ENCODE measurements at places on chromosomes 3 and 15.

DNA sequence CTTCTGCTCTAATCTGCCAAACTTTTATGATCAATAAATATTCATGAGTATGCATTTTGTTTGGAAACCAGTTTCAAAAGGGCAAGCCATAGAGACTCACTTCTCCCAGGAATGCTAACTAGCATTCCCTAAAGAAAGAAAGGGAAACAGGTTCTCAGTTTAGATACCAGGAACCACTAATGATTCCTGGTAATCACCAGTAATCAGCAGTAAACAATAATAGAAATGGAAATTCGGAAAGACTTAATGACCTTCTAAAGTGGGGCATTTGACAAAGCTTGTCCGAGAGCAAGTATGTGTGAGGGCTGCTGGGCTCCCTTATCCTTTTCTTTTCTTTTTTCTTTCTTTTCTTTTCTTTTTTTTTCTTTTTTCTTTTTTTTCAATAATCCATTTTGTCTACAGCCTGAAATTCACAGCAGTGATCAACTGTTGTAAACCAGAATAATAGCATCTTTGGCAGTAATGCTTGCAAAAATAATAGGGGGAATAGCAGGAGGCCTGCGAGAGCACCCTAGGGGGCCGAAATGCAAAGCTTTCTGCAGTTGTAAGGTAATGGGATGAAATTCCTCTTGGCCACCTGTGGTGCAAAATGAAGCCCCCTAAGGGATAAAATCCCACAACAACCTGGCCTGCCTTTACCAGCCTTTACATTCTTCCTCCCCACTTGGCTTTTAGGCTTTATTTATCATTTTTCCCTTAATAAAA, 253.2 kb downstream of the ZPLD1 start:
- ATAC-seq = no peak

DNA sequence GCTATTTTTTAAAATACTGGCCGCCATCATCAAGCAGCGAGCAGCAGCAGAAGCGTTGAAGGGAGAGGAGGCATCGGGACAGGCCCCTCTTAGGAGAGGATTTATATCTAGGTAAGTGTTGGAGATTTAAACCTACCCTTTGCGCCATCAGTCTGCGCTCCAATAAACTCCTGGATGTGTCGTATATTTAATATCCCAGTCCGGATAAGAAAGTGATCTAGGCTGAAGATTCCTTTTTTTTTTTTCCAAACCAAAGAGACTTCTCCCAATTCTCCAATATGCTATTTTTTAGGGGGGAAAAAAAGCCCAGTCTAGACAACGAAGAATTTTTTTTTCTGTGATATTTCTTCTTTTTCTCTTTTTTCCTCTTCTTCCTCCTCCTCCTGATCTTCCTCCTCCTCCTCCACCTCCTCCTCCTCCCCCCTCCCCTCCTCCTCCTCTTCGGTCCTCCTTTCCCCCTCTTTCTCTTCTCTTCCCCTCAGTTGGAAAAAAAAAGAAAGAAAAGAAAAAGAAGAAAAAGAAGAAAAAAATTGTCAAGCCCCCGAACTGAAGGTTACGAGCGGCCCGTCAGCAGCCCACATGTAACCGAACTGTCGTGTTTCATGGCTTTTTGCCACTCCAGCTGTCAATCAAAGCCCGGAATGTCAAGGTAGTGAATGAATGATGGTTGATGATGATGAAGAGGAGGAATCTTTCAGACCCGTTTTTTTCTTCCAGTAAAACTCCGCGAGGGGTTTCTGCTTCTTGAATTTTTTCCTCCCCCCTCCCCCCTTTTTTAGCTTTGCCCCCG, 835 bp downstream of the MEIS2 start:
- ATAC-seq = no peak

- ATAC-seq = no peak
These were observed 27.5 kb upstream of the TBC1D21 start for GRCh38 chr15:73845907-73846306.

DNA sequence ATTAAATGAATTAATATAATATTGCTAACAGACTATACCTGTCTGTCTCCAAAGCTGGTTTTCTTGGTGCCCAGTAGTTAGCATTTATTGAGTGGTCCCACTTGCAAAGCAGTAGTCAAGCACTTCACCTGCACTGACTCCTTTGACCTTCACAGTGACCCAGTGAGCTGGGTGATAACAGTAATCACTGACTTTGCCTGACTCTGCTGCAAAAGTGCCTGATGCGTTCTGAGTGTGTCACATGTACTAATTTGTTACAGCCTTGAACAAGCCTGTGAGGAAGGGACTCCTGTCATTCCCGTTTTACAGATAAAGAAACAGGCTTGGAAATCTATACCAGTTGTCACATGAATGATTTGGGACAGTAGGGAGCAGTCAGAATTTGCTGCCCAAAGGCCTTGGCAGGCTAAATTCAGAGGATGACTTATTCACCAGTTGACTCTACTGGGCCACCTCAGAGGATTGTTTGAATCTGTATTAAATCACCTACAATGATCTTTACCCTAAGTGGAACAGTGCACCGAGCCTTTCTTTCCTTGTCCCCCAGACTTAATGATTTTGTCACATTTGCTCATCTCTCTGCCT, 116.6 kb upstream of the PLXNA1 start:
- no peak for ATAC-seq

GRCh38 chr3:196915375-196915774, 27.0 kb downstream of the NCBP2 start:
- no peak for ATAC-seq

DNA sequence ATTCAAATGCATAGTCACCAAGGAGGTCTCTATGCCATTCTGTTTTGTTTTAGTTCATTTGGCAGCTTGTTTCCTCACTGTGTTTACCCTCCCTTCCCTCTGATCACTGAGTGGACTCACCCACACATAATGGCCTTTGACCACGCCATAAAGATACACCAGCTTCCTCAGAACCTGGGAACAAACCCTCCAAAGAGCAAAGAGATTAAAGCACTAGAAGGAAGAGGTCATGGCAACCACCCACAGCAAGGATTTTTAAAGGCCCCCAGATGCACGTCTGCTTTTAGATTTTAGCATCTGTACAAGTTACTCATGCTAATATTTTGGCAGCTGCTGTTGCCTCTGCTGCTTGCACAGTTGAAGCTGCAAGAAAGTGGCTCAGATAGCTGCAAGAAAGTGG, 47.9 kb upstream of the CADPS start:
- no peak for ATAC-seq

DNA sequence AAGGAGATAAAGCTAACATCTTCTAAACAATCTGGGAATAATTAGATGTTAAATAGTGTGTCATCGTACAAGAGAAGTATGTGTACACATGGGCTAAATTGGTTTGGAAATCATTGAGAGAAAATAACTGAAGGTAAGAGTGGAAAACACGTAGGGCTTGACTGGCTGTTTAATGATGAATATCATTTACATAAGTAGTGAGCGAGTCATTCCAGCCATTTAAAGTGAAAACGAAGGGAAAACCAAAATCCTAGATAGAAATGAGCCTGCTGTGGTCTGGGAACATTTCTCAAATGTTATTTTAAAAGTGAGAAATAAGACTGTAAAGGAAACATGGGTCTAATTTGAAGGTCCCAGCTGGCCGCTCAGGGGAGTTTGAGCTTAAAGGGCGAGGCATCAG, 41.9 kb upstream of the KCNMB2 start:
- ATAC-seq = no peak

DNA sequence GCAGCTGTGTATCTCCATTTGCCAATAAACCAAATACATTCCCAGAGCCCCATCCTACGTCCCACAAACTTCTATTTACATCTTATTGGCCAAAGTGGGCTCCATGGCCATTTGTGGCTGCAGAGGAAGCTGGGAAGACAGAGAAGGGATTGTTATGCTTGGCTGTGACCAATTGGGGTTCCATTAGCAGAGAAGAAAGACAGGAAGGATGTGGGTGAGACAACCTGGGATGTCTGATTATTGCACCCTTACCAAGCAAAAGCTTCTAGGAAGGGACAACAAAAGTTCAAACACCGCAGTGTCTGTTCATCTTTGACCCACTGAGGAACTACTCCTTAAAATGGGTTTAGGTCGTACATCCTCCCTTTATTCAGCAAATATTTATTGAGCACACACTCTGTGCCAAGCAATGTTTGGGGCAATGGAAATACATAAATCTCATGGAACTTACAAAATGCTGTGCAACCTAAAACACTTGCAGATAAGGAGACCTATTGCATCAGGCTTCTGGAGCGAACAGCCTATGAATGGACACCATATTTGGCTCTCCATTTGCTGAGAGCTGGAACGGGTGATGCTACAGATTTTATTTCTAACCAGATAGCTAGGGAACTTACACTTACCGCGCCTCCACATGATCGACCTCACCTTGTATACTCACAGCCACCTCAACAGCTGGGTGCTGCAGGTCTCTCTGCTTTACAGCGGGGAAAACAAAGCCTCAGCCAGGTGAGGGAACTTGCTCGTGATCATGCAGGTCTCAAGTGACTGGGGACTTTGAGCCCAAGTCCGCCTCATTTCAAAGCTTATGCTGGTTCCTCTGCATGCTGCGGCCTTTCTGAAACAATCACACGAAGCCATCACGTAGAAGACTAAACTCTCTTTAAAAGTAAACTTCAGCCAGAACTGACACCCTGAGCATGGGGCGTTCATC, 21.4 kb upstream of the NR2E3 start:
- ATAC-seq = no peak

DNA sequence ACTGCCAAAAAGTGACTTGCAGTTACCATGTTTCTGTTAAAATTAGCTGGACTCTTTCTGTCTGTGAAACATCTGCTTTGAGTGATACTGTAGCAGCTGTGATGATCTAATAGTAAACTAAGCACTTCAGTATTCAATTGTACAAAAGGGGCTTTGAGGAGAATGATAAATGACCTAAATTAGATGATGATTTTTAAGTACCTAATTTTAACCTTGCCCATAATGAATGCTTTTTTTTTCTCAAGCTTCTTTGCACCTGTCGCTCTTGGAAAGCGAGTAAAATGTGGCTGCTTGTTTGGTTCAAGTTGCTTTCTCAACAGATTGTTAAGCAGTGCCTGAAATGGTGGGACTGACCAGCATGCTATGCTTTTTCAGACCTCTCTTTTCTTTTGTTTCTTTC, 752.3 kb downstream of the EPHA3 start:
- no peak for ATAC-seq

DNA sequence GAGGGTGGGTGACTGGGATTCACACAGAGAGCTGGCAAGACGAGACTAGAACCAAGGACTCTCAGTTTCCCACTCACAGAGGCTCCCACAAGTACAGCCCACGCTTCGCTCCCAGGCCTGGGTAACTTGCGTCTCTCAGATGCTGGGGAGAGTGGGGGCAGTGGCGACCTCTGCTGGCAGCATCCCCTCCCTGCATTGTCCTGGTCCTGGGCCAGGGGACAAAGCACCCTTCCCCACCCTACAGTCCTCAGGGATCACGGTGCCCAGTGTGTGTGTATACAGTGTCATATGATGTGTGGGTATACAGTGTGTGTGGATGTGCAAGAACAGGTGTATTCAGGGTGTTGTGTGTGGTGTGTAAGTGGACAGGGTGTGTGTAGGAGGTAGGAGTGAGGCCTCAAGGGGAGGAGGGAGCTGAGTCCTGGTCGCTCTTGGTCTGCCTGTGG, 12.8 kb downstream of the VILL start:
- peak; percentile 11 for ATAC-seq

- ATAC-seq = peak; percentile 53
These were observed 17.4 kb downstream of the PARP14 start for GRCh38 chr3:122697952-122698620.

DNA sequence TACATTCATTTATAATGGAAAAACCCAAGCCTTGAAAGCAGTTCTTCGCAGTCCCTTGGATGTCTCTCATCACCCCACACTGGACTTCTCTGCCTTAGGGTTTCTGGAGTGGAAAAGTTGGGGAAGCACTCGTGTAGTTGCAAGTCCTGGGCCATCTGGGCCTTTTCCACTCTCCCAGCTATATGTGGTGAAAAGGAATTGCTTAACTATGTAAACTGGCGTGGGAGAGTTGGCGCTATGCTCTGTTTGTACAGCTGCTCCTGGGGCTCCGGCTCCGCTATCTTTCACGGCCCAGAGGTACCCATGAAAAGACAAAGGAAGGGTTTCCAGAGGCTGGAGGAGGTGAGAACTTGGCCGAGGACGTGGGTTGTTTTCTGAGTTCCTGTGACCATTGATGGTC, 81.1 kb upstream of the MYZAP start:
- no peak for ATAC-seq

DNA sequence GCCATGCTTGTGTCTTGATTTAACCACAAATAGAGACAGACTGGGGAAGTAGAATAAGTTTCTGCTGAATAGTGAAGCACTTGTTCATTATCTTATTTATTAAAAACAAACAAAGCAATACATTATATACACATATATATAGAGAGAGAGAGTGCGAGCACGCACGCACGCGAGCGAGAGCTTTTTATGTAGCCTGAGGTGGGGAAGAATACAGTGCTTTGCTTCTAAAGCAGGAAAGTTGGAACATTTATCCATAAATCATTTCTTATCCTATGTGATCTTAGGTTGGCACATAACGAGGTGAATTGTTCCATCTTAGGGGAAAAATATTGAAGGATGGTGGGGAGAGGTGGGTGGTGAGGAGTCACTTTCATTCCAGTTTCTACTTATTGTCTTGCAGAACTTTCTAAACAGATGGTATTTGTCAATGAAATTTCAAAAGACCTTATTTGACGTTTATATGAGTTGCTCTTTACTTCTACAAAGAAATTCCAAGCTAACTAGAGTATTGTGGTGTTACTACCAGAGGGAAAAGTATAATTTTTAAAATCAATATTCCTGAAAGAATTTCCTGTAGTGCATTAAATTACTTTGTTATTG, 110.0 kb downstream of the ATG7 start:
- no peak for ATAC-seq

GRCh38 chr3:104323226-104323625, 1043.5 kb upstream of the ALCAM start:
- ATAC-seq = no peak

- ATAC-seq = no peak
These were observed 52.4 kb upstream of the MRPS22 start for GRCh38 chr3:139291276-139292051.

- ATAC-seq = no peak
These were observed 789.8 kb downstream of the ROBO1 start for GRCh38 chr3:78978037-78978436.

DNA sequence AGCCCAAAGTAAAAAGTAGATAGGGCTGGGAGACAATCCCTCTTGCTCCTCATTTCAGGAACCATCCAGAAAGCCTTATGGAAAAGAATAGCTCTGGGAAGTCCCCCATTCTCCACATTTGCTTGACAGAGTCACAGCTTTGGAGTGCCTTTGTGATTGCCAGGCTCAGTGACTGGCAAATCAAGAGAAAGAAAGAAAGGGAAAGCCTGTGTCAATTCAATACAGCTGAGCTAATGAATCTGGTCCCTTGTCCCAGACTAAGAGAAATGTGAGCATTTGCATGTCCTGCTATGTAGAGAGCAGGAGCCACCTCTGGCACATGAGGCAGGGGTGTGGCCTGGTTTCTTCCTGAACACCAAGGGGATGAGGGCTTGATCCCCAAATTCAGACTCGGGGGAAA, 14.9 kb upstream of the CTNNB1 start:
- no peak for ATAC-seq

DNA sequence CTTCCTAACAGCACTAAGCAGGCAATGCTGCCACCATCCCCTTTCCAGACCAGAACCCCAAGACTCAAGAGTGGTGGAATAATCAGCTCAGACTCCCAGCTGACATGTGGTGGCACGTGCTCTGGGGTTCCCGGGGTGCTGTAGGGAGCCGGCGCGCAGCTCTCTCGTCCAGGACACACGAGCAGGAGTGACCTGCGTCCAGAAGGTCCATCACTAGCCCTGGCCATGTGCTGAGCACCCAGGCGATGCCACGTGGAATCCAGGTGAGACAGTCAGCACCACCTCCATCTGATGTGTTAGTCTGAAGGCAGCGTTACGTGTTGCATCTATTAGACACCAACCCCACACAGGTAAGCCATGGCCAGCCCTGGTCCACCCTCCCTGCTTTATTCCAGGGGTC, 78.2 kb downstream of the VGLL4 start:
- no peak for ATAC-seq

GRCh38 chr3:193330555-193331204, 47.9 kb downstream of the ATP13A5 start:
- no peak for ATAC-seq

Measured in activated CD4-positive, CD25-positive, alpha-beta regulatory T cell treated with anti-CD3 and anti-CD28 coated beads, Interleukin-2, amount 50 U/mL, for 24 hours (primary cell).